ENCODE measurements at places on chromosomes 13 and 19. TPM values are rescaled to one million over a fixed set of nuclear protein-coding genes. Genes with fewer than 3 reads are reported as not detected.

The OLFM4 gene
- 1.9 TPM for total RNA-seq

The UBA52 gene
- total RNA-seq: 385 TPM

The GADD45GIP1 gene
- total RNA-seq: 30.1 TPM

The DZIP1 gene
- total RNA-seq: 28.3 TPM

The FXYD3 gene
- total RNA-seq: 45.6 TPM

The CATSPERD gene
- total RNA-seq: not detected

The MBD3L3 gene
- not detected for total RNA-seq

All from tongue (tissue), 3 donors.